ENCODE measurements at places on chromosomes 4 and X.
A peak's percentile ranks its signal among the peaks of the same experiment; 100 is the strongest.

DNA sequence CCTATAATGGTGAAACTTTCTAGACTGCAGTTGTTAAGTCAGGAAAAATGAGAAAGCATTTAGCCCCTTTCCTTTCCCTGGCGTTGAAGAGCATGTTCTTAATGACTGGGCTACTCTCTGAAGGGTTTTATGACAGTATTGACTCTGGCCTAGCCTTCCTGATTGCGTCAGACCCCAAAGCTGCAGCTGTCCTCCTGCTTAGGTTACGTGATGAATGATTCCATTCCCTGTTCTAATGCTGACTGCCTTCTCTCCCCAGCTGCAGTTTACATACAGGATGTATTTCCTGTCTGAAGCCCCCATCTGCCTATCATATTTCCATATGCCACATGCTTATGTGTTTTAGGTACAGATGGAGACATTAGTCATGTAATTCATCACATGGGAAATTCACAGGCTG, 105.8 kb upstream of the EGFL6 start:
- DNase-seq: peak; percentile 12

- DNase-seq: peak; percentile 13
Measured at GRCh38 chr4:79923281-79923680, 149.7 kb downstream of the ANTXR2 start.

DNA sequence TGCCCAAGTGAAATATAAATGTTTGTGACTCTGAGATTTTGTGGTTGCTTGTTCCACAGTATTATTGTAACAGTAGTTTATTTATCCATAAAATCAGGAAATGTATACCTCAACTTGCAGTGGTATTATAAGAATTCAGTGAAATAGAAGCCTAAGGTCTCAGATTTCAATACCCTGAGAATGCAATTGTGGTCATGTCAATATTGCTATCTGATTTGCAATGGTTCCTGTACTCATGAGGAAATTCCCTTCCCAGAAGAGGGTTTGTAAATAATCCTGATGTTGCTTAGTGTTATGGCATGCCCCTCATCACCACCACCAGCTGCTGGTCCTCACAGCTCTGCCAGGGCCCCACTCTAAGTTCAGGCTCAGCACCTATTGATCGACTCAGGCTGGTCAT, 67.8 kb downstream of the SLC34A2 start:
- no peak for DNase-seq

- no peak for DNase-seq
Measured at GRCh38 chr4:685679-686412, 3.1 kb downstream of the SLC49A3 start.

DNA sequence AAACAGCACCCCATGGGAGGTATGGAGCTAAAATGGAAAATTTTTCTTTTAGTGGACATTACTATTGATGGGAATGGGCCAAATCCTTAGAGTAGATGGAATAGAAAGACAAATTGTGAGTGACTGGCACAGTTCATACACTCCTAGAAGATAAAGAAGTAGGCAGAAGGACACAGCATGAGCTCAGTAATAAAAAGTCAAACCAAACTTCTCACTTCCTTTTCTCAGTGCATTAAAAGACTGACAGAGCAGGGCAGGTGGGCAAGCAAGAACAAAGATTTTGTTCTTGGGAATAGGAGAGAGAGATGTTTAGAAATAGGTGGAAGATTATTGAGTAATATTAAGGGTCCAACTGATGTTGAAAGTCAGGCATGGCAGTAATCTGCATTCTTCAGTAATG, 132.5 kb downstream of the ATP10D start:
- DNase-seq: no peak

- no peak for DNase-seq
Measured at GRCh38 chrX:11346121-11346682, 53.0 kb downstream of the AMELX start.

- DNase-seq: peak; percentile 37
Measured at GRCh38 chr4:119189638-119190037, 22.9 kb upstream of the USP53 start.

DNA sequence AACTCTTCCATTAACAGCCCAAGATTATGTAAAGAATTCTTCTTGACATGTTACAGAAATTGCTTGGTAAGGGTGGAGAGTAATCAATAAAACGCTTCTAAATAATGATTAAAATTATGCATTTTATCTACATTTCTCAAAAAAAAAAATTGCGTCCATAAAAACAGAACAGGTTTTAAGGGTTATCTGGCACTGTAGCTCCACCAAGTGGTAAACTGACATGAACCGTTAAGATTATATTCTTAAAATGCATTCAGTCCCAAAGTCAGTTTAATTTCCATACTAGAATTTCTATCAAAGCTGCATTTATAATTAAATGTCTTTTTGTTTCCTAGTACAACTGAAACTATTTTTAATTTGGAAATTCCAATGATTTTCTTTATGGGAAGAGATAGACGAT, 214.0 kb upstream of the UGT8 start:
- DNase-seq: peak; percentile 13

DNA sequence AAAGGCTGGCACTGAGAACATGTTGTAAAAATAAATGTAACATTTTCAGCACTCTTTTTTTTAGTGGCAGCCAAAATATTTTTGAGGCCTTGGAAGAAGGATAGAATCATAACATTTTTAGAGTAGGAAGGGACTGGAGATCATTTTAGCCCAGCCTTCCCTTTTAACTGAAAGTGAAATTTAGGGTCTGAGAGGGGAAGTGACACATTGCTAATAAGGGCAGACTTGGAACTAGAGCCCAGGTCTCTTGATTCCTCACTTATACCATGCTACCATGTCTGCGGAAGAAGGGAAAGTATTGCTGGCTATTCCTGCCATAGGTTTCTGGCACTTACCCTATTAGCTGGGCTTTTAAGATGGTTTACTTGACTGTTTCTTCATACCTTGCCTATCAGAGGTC, 4.8 kb downstream of the WDR44 start:
- DNase-seq: peak; percentile 22

- peak; percentile 24 for DNase-seq
Measured at GRCh38 chr4:89894649-89895550, at the start of gene MMRN1. Gene MMRN1, plus strand, starts transcription at chr4:89894854. Its CDS starts 118 bp downstream, at chr4:89894972.

GRCh38 chr4:5932035-5932568, 39.2 kb upstream of the CRMP1 start:
- no peak for DNase-seq

- peak; percentile 39 for DNase-seq
Measured at GRCh38 chrX:24561121-24561520, 86.0 kb downstream of the PCYT1B start.

GRCh38 chrX:50913520-50913919, 3.0 kb downstream of the BMP15 start:
- no peak for DNase-seq

DNA sequence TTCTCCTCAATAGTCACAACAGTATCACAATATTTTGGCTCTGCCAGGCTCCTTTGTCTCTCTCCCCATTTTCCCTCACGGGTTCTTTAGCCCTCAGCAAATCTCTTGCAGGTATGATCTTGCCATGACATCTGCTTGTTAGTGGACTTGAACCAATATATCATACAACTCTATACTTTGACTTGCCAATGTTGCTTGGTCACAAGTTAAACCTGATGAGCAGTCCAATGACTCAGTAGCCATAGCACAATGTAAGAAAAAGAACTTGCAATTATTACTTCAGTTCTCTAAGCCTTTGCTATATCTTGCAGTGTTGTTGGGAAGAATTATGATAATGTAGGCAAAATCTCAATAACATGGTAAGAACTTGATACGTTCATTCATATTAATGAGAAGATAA, 174.6 kb upstream of the NRK start:
- DNase-seq: no peak

DNA sequence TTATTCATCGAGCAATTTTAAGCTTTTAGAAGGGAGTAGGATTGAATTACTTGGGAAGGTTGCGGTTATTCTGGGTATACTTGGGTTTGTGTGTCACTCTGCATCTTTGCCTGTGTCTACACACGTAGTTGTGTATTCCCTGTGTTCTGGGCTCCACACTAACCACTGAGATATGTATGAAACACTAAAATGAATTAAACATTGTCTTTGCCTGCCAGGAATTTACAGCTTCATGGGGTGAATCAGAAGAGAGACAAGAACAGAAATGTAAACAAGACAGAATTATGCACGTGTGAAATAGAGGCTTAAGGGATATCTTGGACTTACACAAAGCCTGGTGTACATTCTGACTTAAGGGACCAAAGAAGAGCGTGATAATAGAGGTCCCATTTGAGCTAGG, 228.5 kb downstream of the AFF2 start:
- DNase-seq: no peak

- no peak for DNase-seq
Measured at GRCh38 chrX:57932266-57932665, 22.0 kb upstream of the ZXDA start.

DNA sequence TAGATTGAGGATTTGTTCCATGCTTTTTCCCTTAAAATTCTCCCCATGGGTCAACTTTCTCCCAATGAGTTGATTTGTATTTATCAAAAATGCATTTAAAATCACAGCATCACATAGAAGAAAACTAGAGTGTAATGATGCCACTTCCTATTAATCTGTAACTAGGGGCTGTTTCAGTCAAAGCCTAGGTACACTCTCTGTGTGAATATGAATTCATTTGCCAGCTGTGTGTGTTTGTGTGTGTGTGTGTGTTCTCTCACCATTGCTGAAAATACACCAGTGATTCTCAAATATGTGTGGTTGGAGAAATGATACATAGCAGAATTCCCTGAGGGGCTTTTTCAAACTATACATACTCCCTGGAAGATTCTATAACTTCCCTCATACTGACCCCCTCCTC, 546.5 kb downstream of the KLHL13 start:
- DNase-seq: no peak

GRCh38 chr4:123298801-123299200, 97.8 kb upstream of the SPRY1 start:
- DNase-seq: no peak

DNA sequence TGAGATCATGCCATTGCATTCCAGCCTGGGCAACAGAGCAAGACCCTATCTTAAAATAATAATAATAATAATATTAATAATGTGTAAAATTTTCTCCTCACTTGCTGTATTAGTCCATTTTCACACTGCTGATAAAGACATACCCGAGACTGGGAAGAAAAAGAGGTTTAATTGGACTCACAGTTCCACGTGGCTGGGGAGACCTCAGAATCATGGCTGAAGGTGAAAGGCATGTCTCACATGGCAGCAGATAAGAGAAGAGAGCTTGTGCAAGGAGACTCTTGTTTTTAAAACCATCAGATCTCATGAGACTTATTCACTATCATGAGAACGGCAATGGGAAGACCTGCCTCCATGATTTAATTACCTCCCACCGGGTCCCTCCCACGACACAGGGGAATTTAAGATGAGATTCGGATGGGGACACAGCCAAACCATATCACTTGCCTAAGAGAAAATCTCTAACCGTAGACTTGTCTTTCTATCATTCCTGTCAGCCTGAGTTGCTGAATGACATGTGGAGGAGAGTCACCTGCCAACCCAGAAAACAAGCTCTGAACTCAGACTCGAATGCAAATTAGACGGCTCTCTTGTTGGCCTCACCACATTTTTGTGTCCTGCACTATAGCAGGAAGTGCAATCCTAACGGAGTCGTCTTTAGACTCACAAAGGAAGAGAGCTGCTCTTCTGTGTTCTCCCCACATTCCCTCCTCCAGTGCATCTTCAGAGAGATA, 51.9 kb upstream of the DCTD start:
- no peak for DNase-seq

GRCh38 chr4:6601661-6602250, 26.8 kb downstream of the MAN2B2 start:
- no peak for DNase-seq

GRCh38 chrX:144219035-144219434, 335.2 kb downstream of the UBE2NL start:
- DNase-seq: no peak

DNA sequence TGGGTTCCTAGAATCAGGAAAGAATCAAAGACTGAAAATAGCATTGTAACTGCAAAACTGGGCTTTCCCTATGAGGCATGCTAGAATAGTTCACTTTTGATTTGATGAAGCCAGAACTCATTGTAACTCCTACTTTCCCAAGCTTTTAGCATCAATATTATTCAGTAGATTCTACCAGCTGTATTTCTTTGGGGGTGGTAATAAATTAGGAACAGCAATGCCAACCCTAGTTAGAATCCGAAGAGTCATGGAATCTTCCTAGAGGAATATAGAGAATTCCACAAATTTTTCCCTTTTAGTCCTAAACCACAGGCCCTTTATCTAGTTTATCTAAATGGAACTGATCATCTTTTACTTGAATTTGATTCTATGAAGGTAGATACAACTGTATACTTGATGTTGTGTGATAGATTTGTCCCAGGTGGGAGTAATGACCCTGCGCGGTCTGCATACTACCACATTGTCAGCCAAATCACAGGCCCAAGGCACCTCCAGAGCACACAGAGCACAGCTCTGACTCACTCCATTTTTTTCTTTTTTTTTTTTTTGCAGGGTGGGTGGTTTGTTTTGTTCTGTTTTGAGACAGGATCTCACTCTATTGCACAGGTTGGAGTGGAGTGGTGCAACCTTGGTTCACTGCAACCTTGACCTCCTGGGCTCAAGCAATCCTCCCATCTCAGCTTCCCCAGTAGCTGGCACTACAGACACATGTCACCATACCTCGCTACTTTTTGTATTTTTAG, 66.6 kb downstream of the EDNRA start:
- DNase-seq: no peak

GRCh38 chrX:131671735-131672134, 127.9 kb downstream of the OR13H1 start:
- DNase-seq: no peak

- DNase-seq: no peak
Measured at GRCh38 chrX:17024886-17025285, 78.4 kb downstream of the REPS2 start.

DNA sequence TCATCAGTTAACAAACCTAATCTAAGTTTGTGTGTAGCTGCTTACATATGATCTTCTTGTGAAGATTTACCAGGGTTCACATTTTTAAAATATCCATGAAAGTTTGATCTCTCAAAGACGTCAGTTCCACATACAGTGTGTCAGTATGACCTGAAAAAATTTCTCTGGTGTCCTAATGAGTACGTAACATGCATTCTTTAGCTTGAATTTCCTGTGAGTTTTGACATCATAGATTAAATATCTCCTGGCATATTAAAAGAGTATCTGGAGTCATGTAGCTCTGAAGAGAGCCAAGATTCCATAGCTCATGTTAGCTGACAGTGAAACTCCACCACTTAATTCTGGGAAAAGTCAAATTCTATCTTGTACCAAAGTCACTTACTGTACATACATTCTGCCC, 43.9 kb upstream of the PDLIM5 start:
- no peak for DNase-seq

DNA sequence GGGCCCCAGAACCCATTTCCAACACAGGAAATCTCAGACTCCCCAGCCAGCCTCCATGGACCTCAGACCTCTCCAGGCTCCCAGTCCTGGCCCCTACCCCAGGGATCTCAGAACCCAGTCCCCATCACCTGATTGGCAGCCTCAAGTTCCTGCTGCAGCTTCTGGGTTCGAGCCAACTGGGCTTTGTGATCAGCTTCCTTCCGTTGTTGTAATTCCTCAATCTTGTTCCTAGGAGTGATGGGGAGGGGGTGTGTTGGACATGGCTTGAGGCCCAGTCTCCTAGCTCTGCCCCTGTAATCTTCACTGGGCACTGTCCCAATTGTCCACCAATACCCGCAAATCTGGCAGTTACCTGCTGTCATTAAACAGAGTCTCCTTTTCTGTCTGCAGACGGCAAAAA, 12.6 kb downstream of the GRIPAP1 start:
- DNase-seq: no peak
